Hematopoietic multipotent progenitor cell treated with erythropoietin and hydrocortisone succinate and interleukin-3 and kit ligand, for 15 days (in vitro differentiated cells): ENCODE measurements at places on chromosomes 5 and 9.

DNA sequence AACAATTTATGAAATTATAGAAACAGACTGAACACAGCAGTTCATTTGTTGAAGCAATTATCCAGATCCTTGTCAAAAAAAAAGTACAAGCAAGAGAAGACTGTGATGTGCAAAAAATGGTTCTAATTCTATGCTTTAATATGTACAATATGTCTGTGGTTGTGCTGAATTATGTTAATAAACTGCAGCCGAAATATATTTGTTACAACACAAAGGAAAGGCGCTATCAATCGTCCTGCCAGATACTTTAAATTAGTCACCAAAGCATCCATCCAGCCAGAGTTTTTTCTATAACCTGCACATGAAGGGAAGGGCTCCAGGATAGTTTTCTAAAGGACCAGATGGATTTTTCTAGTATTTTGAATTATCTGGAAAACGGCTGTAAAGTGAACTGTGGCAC, 259.5 kb downstream of the BNC2 start:
- no peak for DNase-seq

DNA sequence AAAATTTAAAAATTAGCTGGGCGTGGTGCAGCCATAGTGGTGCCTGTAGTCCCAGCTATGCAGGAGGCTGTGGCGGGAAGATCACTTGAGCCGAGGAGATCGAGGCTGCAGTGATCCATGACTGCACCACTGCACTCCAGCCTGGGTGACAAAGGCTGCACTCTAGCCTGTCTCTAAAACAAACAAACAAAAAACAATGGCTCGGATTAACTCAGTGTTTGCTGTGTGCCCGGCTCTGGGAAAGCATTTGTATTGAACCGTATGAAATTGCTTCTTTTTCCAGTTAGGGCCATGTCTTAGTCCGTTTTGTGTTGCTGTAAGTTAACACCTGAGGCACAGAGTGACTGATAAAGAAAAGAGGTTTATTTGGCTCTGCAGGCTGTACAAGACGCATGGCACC, 62.6 kb downstream of the CFAP77 start:
- DNase-seq, result no peak

GRCh38 chr9:109624896-109625295, 126.8 kb upstream of the PTPN3 start:
- no peak for DNase-seq

DNA sequence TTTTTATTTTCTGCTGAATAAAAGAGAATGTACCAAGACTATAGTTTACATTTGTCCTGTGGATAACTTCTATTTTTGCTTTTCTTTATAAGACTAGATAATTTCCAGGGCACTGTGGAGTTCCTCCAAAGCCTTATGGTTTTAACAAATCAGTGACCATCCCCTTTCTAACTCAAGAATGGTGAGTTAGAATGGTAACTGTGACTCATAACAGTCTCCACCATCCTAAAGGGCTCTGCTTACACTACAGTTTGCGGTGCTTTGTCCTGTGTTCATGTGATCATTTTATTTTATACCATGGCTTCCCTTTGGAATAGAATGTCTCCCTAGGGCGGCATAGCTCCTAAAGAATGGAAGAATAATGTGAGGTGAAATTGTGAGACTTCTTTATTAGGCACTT, 30.2 kb downstream of the WDR36 start:
- DNase-seq, result no peak

GRCh38 chr5:150648294-150649107, 8.0 kb downstream of the SYNPO start:
- no peak for DNase-seq

DNA sequence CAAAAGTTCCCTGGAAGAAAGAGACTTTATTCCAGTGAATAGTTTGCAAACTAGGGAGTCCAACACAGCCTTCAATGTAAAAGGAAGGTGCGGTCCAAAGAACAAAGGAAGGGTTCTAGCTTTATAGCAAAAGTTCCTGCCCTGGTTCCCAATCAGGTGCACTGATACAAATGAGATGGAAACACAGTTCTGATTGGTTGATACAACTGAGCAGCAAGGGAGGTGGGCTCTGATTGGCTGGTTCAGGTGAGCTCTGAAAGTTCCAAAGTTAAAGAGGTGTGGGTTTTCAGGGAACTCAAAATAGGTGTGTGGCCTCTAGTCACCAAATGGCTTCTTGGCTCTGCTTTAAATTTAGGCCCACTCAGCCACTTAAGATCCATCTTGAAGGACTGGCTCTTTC, 43.1 kb downstream of the P4HA2 start:
- no peak for DNase-seq

GRCh38 chr5:83343299-83343698, 128.2 kb upstream of the VCAN start:
- DNase-seq, result no peak

DNA sequence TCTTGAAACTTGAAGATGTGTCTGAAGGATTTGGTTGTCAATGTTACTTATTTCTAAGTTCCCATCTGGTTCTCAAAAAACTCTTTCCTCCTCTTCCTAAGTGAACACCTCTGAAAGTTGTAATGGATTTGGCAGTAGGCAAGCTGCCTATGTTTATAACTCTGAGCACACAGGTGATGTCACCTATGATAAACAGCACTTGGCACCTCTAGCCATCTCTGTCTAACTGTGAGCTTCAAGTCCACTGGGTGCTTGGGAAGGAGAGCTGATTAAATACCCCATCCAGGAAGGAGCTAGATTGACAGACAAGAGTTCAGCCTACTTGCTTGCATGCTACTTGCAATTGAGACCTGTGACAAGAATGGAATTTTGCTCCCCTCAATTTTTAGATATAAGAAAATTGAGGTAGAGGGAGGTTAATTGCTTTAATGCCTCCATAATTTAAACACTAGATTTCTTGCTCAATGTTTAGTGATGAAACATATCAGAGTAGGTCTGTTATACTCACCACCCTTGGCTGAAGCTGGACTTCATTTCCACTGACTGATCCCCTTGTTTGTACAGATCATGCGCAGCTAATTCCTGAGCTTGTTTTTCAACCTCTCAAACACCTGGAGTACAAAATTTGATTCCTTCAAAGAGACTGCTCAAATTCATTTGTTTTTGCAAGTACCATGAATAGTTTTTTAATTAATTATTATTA, 49.9 kb downstream of the PDE4D start:
- no peak for DNase-seq

DNA sequence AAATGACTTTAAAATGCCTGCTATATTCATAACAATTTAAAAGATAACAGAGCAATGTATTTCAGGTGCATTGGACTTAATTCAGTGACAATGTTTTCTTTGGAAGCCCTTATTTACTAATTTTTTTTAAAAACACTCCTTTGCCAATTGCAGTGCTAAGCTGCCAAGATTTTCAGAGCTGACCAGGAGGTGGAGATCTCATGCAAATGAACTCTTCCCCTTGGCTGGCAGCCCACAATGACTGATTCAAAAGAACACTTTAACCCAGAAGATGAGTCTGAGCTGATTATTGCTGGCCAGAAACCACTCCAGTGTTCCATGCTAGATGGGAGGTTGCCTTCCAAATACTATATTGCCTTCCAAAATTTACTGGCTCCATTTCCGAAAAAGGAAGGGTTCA, 128.3 kb upstream of the CCNH start:
- no peak for DNase-seq

GRCh38 chr5:127447827-127448226, 69.6 kb upstream of the PRRC1 start:
- DNase-seq, result no peak

DNA sequence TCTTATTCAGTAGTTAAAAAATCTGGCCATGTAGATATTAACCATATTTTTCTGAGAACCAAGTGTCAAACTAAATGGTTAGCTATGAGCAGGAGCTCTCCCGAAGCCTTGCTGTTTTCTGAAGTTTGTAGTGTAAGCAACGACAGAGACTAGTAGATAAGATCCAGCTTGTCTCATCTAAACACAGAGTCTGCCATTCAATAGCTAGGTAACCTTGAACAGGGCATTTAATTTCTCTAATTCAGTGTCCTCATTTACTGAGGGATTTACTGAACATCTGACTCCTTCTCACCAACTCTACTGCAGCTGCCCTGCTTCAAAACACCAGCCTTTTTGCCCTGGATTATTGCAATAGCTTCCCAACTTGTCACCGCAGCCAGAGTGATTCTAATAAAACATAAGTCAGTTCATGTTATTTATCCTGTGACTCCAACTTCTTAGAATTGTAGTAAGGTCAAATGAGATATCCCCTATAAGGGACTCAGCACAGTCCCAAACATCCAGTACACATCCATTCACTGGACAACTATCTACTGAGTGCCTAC, 337.0 kb downstream of the PLK2 start:
- no peak for DNase-seq

DNA sequence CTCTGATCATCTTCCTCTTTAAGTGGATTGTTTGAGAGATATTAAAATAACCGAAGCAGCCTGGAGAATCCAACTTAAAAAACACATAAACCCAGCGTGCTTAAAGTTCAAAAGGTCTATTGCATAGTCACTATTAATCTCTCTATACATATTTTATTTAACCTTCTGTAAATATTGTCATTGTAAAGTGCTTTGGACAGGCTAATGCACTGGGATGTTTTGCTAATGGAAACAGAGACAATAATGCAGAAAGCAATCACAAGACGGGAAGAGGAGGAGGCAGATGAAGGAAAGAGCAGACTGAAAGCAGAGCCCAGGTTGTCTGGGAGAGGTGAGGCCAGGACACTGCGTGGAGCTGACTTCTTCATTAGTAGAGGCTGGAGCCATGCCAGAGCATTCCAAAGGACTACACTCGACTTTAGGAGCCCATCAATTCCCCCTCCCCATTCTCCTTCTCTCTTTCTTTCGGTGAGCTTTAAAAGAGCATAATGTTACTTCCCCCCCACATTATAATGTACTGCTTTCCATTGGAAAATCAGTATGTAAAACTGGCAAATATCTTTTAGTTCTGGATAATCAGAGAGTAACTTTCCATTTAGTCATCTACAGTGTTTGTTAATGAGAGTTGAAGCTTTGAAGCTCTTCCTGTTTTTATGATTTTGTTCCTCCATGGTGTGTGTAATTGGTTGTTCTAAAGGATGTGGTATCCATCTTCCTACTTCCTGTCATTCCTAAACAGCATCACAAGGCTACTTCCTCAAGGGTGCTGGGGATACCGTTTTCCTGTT, 307.3 kb upstream of the MPDZ start:
- no peak for DNase-seq

DNA sequence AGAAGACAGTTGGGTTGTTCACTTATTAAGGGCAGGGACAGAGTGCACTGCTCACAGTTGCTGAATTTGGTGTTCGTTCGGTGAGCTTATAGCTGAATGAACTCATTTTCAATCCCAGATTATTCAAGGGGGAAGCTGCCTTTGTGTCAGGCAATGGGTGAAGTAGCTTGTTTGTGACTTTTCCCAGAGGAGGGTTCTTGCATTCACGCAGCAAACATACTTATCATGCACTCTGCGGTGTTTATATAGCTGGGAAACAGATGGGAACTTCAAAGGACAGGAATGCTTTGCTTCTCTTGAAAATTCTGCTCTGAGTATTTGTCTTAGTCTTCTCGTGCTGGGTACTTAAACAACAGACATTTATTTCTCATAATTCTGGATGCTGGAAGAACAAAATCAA, 64.7 kb upstream of the ABCA1 start:
- DNase-seq, result no peak

DNA sequence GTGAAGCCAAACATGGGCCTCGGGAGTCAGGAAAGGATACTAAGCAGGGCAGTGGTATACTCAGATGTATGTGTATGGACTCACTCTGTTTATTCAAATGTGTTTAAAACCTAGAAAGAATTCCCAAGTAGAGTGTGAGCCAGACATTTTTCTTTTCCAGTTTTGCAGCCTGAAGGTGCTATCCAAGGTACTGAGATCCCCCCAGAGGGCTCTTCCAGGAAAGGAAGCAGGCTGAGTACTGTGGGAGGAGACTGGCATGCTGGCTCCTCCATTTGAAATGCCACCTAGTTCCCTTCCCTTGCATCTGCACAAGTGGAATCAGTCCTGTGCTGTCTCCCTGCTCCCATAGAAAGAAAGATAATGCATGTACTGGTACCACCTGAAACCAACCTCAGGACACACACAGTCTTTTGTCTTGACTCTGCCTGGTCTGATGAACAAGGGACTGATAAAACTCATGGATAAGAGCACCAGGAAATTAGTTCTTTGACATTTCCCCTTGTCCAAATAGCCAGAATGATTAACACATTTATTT, 85.9 kb downstream of the HRH2 start:
- DNase-seq, result no peak

- DNase-seq, result no peak
Measured at GRCh38 chr9:123312306-123312877, 43.6 kb upstream of the CRB2 start.

GRCh38 chr5:85397451-85397850, 1012.8 kb upstream of the EDIL3 start:
- DNase-seq, result no peak
